ENCODE measurements at places on chromosomes 6 and 20.

DNA sequence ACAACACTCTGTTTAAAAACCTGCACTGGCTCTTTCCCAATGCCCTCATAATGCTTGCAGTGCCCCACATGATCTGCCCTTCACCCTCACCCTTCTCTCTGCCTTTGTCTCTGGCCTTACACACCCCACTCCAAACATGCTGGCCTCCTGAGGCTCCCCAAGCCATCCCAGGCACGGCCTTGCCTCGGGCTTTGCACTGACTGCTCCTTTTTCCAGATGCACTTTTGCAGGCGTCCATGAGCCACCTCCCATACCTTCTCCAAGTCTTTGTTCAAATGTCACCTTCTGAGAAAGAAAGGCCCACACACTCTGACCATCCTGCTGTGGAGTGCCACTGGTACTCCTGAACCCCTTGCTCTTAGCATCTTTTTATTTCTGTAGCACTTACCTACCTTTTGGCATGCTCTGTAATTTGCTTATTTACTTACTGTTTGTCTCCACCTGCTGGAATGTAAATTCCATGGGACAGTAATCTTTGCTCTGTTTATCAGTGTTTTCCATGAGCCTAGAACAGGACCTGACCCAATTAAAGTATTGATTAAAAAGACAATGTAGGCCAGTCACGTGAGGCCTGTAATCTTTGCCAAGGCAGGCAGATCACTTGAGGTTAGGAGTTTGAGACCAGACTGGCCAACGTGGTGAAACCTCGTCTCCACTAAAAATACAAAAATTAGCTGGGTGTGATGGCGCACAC lies 30.7 kb downstream of the GFRA4 start:
- no peak for DNase-seq

- DNase-seq = no peak
Observed at GRCh38 chr6:70709826-70710225, 42.1 kb downstream of the SMAP1 start.

DNA sequence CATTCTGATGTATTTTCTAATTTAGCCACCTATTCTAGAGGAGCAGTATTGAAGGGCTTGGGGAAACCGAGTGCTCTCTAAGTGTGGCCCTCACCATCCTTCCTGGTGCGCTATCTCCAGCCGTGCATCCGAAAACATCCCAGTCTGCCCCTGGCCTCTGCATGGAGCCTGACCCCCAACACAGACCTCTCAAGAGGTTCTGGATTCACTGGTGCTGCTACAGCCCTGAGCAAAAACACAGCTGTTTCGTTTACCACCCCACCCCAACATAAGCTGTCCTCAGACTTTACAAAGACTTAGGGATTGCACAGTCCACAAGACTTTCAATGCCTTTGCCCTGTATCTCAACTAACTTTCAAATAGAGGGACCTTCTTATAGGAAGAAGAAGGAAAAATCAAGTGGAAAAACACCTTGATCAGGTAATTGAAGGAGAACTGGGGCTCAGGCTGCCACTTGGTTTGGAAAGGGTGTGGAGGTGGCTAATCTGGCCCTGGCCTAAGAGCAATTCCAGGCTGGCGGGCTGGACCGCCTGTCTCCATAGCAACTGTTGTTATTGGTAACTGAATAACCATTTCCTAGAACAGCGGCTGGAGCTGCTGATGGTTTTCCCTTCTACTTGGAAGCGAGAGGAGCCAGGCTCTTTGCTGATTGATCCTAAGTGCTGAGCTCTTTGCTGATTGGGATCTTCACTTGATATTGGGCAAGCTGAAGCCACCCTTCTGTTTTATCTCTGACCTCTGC lies 90.2 kb upstream of the TOX2 start:
- DNase-seq = no peak

DNA sequence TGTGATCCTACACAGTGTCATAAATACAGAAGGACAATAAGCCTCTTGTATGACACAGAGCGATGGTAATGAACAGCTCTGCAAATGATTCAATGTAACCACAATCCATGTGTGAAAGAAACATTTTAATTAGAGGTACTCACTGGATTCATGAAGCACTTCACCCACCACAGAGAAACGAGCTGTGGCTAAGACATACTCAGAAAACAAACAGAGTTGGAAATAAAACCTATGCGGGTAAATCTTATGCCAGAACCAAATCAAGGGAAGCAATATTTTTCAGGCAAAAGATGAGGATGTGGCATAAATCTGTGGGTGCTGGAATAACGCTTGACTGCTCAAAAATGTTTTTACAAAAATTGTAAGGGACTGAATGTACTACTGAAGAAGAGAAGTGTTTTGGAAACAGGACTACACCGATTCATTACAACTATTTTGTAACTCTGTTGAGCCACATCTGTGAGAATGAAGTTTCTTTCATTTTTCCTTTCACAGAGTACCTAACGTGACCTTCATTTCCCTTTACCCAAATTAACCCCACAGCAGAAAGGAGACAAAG lies 112.1 kb downstream of the WDR27 start:
- no peak for DNase-seq

DNA sequence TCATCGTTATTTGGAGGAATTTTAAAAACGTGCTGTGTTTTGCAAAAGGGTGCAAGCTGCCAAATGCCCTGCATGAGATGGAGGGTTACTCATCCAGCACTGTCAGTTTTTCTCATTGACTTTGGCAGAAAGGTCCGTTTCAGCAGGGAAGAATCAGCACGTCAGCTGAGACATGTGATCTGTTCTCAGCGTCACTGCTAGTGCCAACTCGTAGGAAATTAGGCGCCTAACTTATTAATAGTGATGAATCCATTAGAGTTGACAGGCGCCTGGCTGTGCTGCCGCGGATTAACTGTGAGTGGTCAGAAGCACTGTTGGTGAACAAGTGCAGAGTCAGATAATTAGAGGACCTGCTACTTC lies 175.5 kb upstream of the FOXQ1 start:
- no peak for DNase-seq

DNA sequence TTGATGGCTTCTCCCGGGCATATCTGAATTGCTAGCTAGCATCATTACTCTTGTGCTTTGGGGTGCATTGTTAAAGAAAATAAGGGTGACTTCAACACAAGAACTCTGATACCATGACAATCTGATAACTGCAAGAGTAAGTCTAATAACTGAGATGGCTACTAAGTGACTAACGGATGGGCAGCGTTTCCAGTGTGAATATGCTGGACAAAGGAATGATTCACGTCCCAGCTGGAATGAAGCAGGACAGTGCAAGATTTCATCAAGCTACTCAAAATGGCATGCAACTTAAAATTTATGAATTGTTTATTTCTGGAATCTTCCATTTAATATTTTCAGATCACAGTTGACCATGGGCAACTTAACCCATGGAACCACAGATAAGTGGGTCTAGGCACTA lies 31.7 kb downstream of the MOXD1 start:
- no peak for DNase-seq

Data from stimulated activated CD4-positive, alpha-beta T cell treated with anti-CD3 and anti-CD28 coated beads, Interleukin-12 subunit alpha, Interleukin-12 subunit beta, amount 100 ng/mL, for 24 hours (primary cell).